ACHN (cell line): ENCODE measurements at places on chromosomes 6 and 20.

- DNase-seq = no peak
These were observed 9.8 kb downstream of the GPR31 start for GRCh38 chr6:167148021-167148420.

GRCh38 chr6:44053760-44054556, 73.3 kb downstream of the MRPL14 start:
- no peak for DNase-seq

GRCh38 chr6:3793545-3793944, 42.0 kb upstream of the PXDC1 start:
- DNase-seq = no peak

- no peak for DNase-seq
These were observed 807 bp downstream of the SNHG17 start for GRCh38 chr20:38434301-38434741.

DNA sequence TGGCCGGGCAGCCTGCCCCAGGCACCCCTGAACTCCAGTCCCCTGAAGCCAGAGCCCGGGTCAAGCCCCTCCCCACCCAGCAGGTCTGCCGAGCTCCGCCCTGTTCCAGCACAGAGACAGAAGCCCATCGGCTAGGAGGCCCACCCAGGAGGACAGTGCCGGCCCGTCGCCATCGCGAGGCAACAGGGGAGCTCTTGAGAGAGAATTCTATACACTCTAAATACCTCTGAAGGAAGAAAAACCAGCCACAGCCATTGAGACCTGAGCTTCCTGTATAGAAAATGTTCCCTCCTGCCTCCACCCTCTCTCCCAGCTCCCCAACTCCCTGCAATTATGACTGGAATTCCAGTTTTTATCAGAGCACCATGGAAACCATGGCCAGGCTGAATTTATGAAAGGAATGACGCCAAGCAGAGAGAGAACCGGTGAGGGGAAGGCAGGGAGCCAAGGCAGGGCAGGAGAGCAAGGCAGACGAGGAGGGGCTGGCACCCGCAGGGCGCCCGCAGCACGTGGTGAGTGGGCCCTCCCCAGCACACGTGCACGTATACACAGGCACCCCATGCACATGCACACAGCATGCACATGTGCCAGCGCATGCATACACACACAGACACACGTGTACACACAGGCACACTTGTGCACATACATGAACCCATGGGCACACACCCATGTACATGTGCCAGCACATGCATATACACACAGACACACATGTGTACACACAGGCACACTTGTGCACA, 27.6 kb upstream of the MRGBP start:
- DNase-seq = no peak
